Natural killer cell treated with Interleukin-12 subunit alpha and Interleukin-12 subunit beta and Interleukin-15 and Interleukin-18, amount 100 ng/mL, for 72 hours (primary cell): ENCODE measurements at places on chromosomes 1 and 21. TPM values are rescaled to one million over a fixed set of nuclear protein-coding genes. Genes with fewer than 3 reads are reported as not detected.
A peak's percentile ranks its signal among the peaks of the same experiment; 100 is the strongest.

The OR6K3 gene
- total RNA-seq: not detected

The IVL gene
- total RNA-seq: not detected

The MED8 gene
- total RNA-seq: 42.6 TPM

The RGS2 gene
- 9.6 TPM for total RNA-seq

The SNX7 gene
- total RNA-seq: not detected

The CSTB gene
- 15.4 TPM for total RNA-seq

The HLX gene
- total RNA-seq: 3.9 TPM

The KRTAP13-2 gene
- not detected for total RNA-seq

The MSH4 gene
- total RNA-seq: 1.1 TPM

The TESK2 gene
- total RNA-seq: 4.0 TPM

The NBPF19 gene
- total RNA-seq: 27.4 TPM

The PLA2G2A gene
- not detected for total RNA-seq

The PCAT6 gene
- 1.4 TPM for total RNA-seq

The PRKAB2 gene
- 4.8 TPM for total RNA-seq

GRCh38 chr1:88731475-88732269 lies 47.6 kb downstream of the PKN2 start:
- DNase-seq: no peak

GRCh38 chr1:11701551-11701961 lies 10.0 kb downstream of the DRAXIN start:
- H3K27me3 ChIP-seq: no peaks in the 10 kb centered on the region
- no peak for DNase-seq
- no peak overlapping the region for H3K27ac ChIP-seq
- H3K36me3 ChIP-seq: no peaks in the 10 kb centered on the region

GRCh38 chr1:30125021-30125820 lies 598.2 kb downstream of the MATN1 start:
- no peaks in the 10 kb centered on the region for H3K27me3 ChIP-seq
- no peaks in the 10 kb centered on the region for H3K36me3 ChIP-seq
- no peak for DNase-seq
- H3K4me1 ChIP-seq: no peaks in the 10 kb centered on the region

GRCh38 chr1:30318413-30318812 lies 405.0 kb downstream of the MATN1 start:
- peaks cover 15% of the 10 kb centered on the region for H3K27me3 ChIP-seq
- no peak overlapping the region for H3K27ac ChIP-seq
- no peaks in the 10 kb centered on the region for H3K4me1 ChIP-seq
- no peak overlapping the region for H3K4me3 ChIP-seq
- no peak for DNase-seq
- H3K36me3 ChIP-seq: no peaks in the 10 kb centered on the region

GRCh38 chr1:71463144-71463543 lies 382.3 kb upstream of the ZRANB2 start:
- H3K27me3 ChIP-seq: no peaks in the 10 kb centered on the region
- peaks cover 5% of the 10 kb centered on the region for H3K36me3 ChIP-seq
- no peaks in the 10 kb centered on the region for H3K4me1 ChIP-seq
- no peak overlapping the region for H3K4me3 ChIP-seq
- H3K27ac ChIP-seq: no peak overlapping the region

DNA sequence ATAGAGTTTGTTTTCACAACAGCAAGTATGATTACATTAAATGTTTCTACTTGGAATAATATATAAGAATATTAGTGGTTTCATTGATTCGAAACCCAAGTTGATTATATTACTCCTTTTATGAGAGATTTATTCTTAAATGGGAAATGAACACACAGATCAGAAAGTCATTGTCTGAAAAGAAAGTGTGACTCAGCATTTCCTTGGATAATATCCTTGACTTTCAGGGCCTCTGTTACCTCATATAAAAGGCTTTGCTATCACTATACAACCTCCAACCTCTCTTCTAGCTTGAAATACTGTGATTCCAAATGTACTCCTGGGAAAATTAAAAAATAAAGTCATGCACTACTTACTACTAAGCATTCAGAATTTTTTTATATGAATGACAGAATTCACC lies 295.3 kb upstream of the LYPLAL1 start:
- no peak for DNase-seq
- H3K27ac ChIP-seq: no peak overlapping the region
- no peaks in the 10 kb centered on the region for H3K27me3 ChIP-seq
- no peak overlapping the region for H3K4me3 ChIP-seq

DNA sequence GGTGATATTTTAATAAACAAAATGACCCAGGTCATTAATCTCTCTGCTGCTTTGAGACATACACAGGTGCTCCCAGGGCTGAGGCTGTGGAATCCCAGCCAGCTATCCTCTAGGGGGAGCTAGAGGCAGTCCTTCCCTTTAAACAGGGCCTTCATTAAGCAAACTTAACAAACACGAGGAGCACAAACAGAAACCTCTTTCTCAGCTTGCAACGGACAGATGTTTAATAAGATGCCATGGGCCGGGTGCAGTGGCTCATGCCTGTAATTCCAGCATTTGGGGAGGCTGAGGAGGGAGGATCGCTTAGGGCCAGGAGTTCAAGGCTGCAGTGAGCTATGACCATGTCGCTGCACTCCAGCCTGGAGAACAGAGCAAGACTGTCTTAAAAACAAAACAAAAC lies 106.7 kb downstream of the HIVEP3 start:
- no peak for DNase-seq
- H3K4me1 ChIP-seq: peaks cover 67% of the 10 kb centered on the region
- no peak overlapping the region for H3K27ac ChIP-seq
- no peaks in the 10 kb centered on the region for H3K36me3 ChIP-seq
- peak overlapping the region; percentile 38 for H3K4me3 ChIP-seq

DNA sequence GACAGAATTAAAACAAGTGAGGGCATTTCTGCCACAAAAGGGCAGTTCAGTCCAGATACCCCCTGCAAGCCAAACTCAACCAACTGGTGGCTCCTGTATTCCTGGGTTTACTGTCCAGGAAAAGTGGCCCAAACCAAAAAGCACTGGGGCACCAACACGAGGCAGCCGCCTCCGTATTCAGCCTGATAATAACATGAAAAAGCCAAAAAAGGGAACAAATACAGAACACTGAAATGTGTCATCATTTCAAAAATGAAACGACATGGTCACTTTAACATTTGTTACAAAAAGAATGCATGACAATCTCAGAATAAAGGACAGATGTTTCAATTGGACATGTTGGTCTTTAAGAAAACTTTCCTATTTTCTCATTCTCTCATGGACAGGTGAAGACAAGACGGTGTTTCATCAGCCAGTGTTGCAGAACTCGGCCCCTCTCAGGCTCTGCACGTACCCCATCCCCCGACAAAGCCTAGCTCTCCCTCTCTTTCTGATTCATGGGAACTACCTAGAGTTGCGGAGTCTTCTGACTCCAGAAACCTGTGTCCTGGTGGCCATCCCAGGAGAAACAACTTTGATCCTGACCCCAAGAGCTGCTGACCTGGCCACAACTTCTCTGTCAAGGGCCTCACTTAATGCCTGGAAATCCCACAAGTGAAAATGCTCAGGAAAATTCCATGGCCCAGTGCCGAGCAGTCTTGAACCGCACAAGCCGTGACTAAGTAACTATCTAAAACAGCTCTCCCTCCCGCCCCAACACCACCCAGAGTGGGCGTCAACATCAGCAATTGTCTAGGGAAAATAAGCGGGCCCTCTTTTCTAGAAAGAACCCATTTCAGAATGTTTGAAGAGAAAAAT lies 27.1 kb downstream of the ZBTB17 start:
- H3K27me3 ChIP-seq: no peaks in the 10 kb centered on the region
- peak overlapping the region; percentile 85 for H3K4me3 ChIP-seq
- H3K36me3 ChIP-seq: no peaks in the 10 kb centered on the region
- H3K27ac ChIP-seq: peak overlapping the region; percentile 88

- no peaks in the 10 kb centered on the region for H3K27me3 ChIP-seq
- H3K4me3 ChIP-seq: no peak overlapping the region
- DNase-seq: no peak
- H3K36me3 ChIP-seq: no peaks in the 10 kb centered on the region
- no peak overlapping the region for H3K27ac ChIP-seq
- H3K4me1 ChIP-seq: peaks cover 52% of the 10 kb centered on the region
Observed at GRCh38 chr1:53130598-53130877, 11.9 kb downstream of the SLC1A7 start.

DNA sequence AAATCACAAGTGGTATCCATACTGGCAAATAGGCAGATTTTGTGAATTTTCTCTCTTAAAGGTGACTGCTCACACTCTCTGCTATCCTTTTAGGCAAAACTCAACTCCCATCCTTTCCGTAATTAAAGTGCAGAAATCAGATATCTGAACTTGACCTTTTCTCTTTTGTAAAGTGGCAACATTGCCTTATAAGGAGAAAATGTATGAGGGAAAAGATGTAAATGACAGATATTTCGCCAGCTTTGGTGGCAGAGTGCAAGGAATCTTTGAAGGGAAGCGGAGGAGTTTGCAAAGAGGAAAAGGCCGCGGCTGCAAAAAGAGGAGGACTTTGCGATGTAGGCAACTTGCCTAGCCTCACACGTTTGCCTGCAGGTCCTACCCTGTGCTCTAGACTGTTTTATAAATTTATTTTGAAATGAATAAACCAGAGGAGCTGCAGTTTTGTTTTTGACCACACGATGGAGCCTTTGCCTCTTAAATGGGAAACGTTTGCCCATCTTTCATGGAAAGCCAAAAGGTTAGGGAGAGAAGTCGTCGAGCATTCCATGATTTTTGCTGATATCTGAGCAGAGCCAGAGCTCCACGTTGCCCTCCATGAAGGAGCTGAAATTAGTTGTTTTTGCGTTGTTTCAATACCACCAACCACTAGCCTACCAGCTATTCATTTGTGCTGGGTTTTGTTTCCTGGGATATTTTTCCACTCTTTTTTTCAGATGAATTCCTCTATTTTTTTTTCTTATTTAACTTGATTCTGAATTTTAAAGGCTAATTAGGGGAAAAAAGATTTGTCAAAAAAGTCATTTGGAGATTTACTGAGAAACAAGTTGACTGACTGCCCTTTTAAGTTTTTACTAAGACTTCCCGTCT lies 242.3 kb downstream of the LMX1A start:
- no peaks in the 10 kb centered on the region for H3K4me1 ChIP-seq
- no peak overlapping the region for H3K4me3 ChIP-seq
- peaks cover 24% of the 10 kb centered on the region for H3K27me3 ChIP-seq
- H3K27ac ChIP-seq: no peak overlapping the region

- H3K36me3 ChIP-seq: peaks cover 18% of the 10 kb centered on the region
- no peak overlapping the region for H3K4me3 ChIP-seq
- no peak for DNase-seq
- H3K4me1 ChIP-seq: peaks cover 4% of the 10 kb centered on the region
Observed at GRCh38 chr1:113096493-113096892, 23.5 kb downstream of the LRIG2 start.

DNA sequence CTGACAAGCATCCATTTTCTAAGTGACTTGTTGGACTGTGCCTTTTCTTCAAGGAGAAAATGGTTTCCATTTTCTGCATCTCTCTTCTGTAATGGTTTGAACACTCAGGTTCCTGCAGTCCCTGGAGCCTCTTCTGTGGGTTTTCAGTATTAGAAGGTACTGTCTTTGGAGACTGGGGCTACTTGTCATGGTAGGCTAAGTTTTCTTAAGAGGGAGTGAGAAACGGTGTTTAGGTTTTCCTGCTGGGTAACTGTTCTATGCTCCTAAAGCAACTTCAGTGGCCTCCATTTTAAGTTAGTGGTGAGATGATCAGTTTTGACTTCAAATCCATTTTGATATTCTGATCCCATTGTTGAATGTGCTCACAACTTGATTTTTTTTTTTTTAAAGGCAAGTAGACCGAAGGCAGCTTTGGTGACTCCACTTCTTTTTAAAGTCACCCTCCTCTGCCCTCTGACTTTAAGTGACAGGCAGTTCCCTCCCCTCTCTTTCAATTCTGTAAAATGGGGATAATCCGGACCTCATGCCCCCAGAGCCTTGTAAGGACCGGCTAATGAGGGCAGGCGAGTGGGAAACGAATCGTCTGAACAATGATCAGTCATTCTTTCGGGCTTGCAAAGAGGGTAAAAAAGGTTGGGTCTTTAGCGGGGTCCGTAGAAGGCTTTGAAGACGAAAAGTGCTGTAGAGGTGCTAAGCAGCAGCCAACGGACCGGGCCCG lies 1.0 kb upstream of the ARID1A start:
- peaks cover 33% of the 10 kb centered on the region for H3K4me1 ChIP-seq
- H3K36me3 ChIP-seq: no peaks in the 10 kb centered on the region
- H3K27ac ChIP-seq: peak overlapping the region; percentile 91
- peak overlapping the region; percentile 98 for H3K4me3 ChIP-seq
- no peak for DNase-seq
- H3K27me3 ChIP-seq: no peaks in the 10 kb centered on the region

DNA sequence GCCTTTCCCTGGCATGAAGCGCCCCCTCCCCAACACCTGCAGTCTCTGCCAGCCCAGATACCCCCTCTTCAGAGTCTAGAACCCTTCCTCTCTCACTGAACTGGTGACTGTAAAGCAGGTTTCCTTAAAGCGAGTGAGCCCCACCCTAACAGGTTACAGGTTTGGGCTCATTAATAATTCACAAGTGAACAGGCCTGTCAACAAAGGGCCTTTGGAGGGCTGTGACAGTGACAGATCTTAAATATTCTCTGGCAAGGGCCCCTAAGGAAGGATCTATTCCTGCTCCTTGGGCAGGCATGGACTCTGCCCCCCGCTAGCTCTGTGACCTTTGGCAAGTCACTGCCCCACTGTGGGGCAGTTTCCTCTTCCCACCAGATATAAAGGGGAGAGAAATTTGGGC lies 5.6 kb upstream of the TTC39A start:
- H3K27ac ChIP-seq: no peak overlapping the region
- H3K4me1 ChIP-seq: peaks cover 6% of the 10 kb centered on the region
- H3K4me3 ChIP-seq: no peak overlapping the region
- no peaks in the 10 kb centered on the region for H3K36me3 ChIP-seq

DNA sequence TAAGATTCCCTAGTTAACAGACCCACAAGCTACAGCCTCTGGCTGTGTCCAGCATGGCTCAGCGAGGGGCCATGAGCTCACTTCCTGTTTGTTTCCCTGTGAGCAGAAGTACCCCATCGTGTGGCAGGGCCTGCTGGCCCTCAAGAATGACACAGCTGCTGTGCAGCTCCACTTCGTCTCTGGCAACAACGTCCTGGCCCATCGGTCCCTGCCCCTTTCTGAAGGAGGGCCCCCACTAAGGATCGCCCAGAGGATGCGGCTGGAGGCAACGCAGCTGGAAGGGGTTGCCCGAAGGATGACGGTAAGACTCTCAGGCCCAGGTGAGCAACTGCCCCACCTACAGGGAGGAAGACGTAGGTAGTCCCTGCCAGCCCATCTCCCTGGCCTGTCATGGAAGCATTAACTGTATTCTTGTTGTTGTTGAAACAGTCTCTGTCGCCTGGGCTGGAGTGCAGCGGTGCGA lies 38.2 kb downstream of the ZBTB17 start:
- H3K27ac ChIP-seq: peak overlapping the region; percentile 74
- peaks cover 13% of the 10 kb centered on the region for H3K4me1 ChIP-seq

DNA sequence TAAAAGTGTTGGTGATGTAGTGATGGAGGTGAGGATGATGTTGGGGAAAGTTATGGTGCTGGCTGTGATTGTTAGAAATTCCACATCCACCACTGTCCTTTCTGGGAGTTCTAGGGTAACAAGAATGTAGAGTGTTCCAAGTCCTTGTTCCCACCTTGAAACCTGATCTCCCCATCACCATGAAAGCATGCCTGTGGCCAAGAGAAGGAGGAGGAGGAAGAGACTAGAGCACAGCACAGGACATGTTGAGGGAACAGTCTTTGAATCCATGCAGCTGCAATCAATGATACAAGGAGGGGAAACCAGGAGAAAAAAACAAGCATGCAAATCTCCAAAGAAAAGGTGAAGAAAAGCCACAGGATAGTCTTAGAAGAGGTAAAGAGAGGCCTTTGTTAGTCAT lies 45.9 kb upstream of the ARTN start:
- H3K27me3 ChIP-seq: no peaks in the 10 kb centered on the region
- H3K27ac ChIP-seq: no peak overlapping the region
- no peak for DNase-seq
- H3K4me3 ChIP-seq: no peak overlapping the region
- no peaks in the 10 kb centered on the region for H3K36me3 ChIP-seq

GRCh38 chr1:183812128-183812527 lies 7.2 kb downstream of the RGL1 start:
- no peaks in the 10 kb centered on the region for H3K36me3 ChIP-seq
- peaks cover 7% of the 10 kb centered on the region for H3K4me1 ChIP-seq
- H3K4me3 ChIP-seq: no peak overlapping the region
- H3K27me3 ChIP-seq: peaks cover 18% of the 10 kb centered on the region
- H3K27ac ChIP-seq: no peak overlapping the region
